ENCODE measurements at places on chromosomes 6 and 20.
A peak's percentile ranks its signal among the peaks of the same experiment; 100 is the strongest.

DNA sequence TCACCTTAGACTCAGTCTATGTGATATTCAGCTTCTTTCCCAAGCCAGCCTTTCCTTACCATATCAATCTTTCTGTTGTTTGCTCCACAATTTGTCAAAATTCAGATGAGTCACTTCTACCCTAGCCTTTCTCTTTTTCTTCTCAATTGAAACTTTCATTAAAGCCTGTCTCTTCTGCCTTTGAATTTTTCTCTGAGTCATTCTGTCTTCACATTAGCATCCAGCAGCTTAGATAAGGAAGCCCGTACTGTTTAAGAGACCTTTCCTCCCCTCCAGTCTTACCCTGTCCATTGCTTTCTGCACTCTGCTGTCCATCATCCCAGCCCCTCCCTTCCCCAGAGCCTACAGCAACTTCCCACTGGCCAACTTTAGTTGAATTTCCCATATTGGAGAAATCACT is 34.9 kb upstream of the RALGAPA2 start:
- peaks cover 18% of the 10 kb centered on the region for H3K4me1 ChIP-seq
- no peak overlapping the region for H3K27ac ChIP-seq
- no peaks in the 10 kb centered on the region for H3K36me3 ChIP-seq
- peaks cover 13% of the 10 kb centered on the region for H3K27me3 ChIP-seq
- no peak for DNase-seq

- no peak overlapping the region for H3K27ac ChIP-seq
- no peak for DNase-seq
- H3K4me3 ChIP-seq, result no peak overlapping the region
- H3K4me1 ChIP-seq, result no peaks in the 10 kb centered on the region
- peaks cover 53% of the 10 kb centered on the region for H3K27me3 ChIP-seq
These were observed 34.9 kb downstream of the ANGPT4 start for GRCh38 chr20:881051-881782.

DNA sequence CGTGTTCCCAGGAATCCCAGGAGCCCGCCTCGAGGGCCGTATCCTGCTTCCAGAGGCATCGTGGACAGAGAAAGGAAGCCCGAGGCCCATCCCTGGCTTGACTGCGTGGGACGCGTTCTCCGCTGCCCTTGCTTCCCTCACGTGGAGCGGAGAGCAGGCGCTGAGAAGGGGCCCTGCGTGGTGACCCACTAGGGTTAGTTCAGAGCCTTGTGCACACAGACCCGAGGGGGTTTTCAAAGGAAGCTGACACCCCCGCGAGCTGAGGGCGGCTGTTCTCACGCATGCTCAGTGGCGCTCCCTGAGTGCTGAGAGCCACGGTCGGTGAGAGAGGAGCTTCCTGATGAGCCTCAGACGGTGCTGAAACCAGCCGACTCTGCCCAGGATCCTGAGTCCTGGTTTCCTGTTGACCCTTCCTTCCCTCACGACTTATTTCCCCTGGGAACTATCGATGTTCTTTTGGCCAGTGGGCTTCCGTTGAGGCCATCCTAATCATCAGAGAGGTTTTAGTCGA is 28.9 kb upstream of the CCR6 start:
- H3K4me1 ChIP-seq, result peaks cover 18% of the 10 kb centered on the region
- no peaks in the 10 kb centered on the region for H3K27me3 ChIP-seq
- no peak for DNase-seq

GRCh38 chr20:33125983-33126382 is 42.0 kb upstream of the BPIFA2 start:
- H3K27ac ChIP-seq, result peak overlapping the region; percentile 32
- H3K4me1 ChIP-seq, result no peaks in the 10 kb centered on the region
- peaks cover 44% of the 10 kb centered on the region for H3K27me3 ChIP-seq
- no peak for DNase-seq

GRCh38 chr6:14635195-14635594 is 517.6 kb downstream of the CD83 start:
- DNase-seq, result no peak
- H3K27me3 ChIP-seq, result peaks cover 43% of the 10 kb centered on the region
- no peaks in the 10 kb centered on the region for H3K36me3 ChIP-seq
- H3K4me1 ChIP-seq, result peaks cover 16% of the 10 kb centered on the region
- no peak overlapping the region for H3K27ac ChIP-seq
- no peak overlapping the region for H3K4me3 ChIP-seq

DNA sequence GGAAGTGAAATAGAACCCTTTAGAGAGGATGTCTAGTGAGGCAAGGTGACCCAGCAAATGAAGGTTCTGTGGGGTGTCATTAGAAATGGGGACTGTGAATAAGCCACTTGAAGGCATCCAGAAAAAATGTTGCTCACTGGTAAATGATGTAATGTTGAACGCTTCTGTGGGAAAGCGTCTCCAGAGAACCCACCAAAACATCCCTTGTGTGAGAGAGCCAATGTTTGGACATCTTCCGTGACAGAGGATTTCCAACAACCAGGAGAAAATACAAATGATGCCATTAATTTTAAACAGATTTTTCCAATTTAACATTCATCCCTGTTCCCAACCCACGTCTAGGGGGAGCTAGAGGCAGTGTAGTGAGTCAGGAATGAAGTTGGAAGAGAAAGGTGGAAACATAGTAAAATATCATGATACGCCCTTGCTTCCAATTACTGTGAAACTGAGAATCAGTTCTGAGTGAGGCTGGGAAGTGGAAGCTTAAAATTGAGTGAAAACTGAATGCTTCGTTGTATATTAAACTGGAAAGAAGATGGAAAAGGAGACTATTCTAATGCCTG is 584.2 kb downstream of the CD109 start:
- no peak overlapping the region for H3K4me3 ChIP-seq
- H3K4me1 ChIP-seq, result no peaks in the 10 kb centered on the region
- no peak for DNase-seq

GRCh38 chr20:48189181-48189580 is 403.9 kb upstream of the SULF2 start:
- H3K27me3 ChIP-seq, result peaks cover 5% of the 10 kb centered on the region
- H3K27ac ChIP-seq, result no peak overlapping the region
- no peak for DNase-seq
- H3K4me3 ChIP-seq, result no peak overlapping the region
- no peaks in the 10 kb centered on the region for H3K36me3 ChIP-seq
- peaks cover 40% of the 10 kb centered on the region for H3K4me1 ChIP-seq

GRCh38 chr6:43778131-43778855 is 8.3 kb downstream of the VEGFA start:
- H3K4me1 ChIP-seq, result peaks cover 26% of the 10 kb centered on the region
- no peaks in the 10 kb centered on the region for H3K27me3 ChIP-seq
- H3K36me3 ChIP-seq, result peaks cover 20% of the 10 kb centered on the region
- H3K4me3 ChIP-seq, result no peak overlapping the region
- no peak for DNase-seq

DNA sequence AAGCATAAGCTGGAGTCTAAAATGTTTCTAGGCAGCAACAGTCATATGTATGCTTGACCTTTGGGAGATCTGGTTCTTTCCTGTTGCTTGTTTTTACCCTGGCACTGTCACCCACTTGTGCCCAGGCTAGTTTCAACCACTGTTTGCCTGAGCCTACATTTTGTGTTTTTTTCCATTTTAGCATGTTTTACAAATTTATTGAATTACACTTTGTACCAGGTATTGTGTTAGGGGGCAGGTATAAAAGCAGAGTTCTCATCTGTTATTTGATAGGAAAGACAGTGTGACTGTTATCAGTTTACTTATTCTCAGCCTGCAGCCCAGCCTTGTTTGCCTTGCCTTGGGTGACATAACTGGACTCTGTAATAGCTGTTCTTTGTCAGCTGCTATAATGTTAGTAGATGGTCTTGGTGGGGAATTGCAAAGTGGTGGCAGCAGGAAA is 147.0 kb downstream of the CDKAL1 start:
- peak overlapping the region; percentile 39 for H3K27ac ChIP-seq
- peaks cover 13% of the 10 kb centered on the region for H3K4me1 ChIP-seq
- no peaks in the 10 kb centered on the region for H3K36me3 ChIP-seq
- H3K27me3 ChIP-seq, result no peaks in the 10 kb centered on the region
- no peak for DNase-seq

DNA sequence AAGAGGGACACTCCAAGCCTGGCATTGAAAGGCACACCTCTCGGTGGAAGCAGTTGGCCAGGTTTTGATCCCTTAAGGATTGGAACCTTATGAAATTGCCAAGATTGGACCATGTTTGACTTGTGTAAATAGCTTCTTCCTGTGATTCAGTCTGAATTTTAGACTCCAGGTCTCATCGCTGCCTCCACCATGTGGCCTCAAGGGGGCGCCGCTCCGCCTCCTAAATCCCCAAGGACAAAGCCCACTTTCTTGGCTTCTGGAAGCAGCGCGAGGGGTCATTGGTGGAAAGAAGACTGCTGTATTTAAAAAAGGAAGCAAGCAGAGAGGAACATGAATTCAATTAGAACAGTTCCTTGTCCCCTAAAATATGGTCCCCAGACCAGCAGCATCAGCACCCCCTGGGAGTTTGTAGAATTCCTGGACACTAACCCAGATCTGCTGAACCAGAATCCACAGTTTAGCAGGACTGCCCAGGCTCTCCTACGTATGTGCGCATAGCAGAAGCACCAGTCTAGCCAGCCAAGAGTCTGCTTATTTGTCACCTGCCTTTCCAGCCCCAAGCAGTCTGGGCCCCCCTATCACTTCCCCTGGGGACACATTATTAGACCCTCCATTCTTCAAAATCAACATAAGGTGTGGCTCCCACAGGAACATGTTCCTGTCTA is 108.5 kb downstream of the LY86 start:
- H3K4me3 ChIP-seq, result peak overlapping the region; percentile 14
- H3K4me1 ChIP-seq, result peaks cover 57% of the 10 kb centered on the region
- peak overlapping the region; percentile 69 for H3K27ac ChIP-seq
- H3K27me3 ChIP-seq, result no peaks in the 10 kb centered on the region

Data from type B pancreatic cell (in vitro differentiated cells).